ENCODE measurements at places on chromosomes 16 and 17.
A peak's percentile ranks its signal among the peaks of the same experiment; 100 is the strongest.

- peak; percentile 72 for DNase-seq
These were observed 11.7 kb downstream of the PRKCA start for GRCh38 chr17:66313995-66314659.

- no peak for DNase-seq
These were observed 31.2 kb downstream of the RNF135 start for GRCh38 chr17:31002047-31002446.

GRCh38 chr17:17570798-17571716 lies 20.5 kb downstream of the PEMT start:
- no peak for DNase-seq

GRCh38 chr16:87723226-87723623 lies 42.6 kb downstream of the KLHDC4 start:
- DNase-seq: peak; percentile 33

- no peak for DNase-seq
These were observed 38.8 kb upstream of the ANKFN1 start for GRCh38 chr17:56114469-56114868.

DNA sequence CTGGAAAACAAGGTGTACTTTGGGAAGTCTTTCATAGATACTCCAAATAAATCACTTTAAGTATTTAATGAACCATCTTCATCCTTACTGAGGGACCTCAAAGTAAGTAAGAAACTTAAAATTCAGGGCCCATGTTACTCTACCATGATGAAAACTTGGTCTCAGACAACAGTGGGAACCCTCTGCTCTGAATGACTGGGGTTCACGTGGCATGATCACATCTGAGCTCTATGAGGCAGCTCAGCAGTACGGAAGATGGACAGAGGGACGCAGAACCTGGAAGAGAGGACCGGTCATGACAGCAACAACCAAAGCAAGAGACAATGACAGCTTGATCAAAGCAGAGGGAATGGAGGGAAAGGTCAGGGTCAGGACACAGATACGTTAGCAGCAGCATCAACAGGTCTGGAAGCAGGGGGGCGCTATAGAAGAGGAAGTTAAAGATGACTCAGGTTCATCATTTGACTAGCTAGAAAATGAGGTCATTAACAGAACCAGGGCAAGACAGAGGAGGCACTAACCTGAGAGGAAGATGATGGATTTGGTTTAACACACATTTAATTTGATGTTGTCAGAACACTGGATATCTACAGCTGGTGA lies 9.5 kb downstream of the XPO6 start:
- DNase-seq: peak; percentile 76

GRCh38 chr16:54326266-54326662 lies 39.7 kb upstream of the IRX3 start:
- no peak for DNase-seq

DNA sequence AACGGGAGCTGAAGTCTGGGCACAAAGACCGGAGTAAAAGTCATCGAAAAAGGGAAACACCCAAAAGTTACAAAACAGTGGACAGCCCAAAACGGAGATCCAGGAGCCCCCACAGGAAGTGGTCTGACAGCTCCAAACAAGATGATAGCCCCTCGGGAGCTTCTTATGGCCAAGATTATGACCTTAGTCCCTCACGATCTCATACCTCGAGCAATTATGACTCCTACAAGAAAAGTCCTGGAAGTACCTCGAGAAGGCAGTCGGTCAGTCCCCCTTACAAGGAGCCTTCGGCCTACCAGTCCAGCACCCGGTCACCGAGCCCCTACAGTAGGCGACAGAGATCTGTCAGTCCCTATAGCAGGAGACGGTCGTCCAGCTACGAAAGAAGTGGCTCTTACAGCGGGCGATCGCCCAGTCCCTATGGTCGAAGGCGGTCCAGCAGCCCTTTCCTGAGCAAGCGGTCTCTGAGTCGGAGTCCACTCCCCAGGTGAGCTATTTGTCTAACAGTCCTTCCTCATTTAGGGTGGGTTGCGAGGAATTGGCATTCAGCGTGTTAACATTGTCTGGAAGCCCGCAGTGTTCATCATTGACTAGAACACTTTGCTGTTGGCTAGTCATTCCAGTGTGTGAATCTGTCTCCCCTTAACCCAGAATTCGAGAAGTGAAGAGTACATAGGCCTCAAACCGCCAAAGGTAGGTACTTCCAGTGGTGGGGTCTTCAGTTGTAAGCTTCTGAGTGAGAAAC lies 1.5 kb downstream of the CDK12 start:
- peak; percentile 20 for DNase-seq
